ENCODE measurements at places on chromosomes 2 and 18.

GRCh38 chr2:68336192-68336591, 16.4 kb upstream of the CNRIP1 start:
- peak; percentile 78 for DNase-seq

DNA sequence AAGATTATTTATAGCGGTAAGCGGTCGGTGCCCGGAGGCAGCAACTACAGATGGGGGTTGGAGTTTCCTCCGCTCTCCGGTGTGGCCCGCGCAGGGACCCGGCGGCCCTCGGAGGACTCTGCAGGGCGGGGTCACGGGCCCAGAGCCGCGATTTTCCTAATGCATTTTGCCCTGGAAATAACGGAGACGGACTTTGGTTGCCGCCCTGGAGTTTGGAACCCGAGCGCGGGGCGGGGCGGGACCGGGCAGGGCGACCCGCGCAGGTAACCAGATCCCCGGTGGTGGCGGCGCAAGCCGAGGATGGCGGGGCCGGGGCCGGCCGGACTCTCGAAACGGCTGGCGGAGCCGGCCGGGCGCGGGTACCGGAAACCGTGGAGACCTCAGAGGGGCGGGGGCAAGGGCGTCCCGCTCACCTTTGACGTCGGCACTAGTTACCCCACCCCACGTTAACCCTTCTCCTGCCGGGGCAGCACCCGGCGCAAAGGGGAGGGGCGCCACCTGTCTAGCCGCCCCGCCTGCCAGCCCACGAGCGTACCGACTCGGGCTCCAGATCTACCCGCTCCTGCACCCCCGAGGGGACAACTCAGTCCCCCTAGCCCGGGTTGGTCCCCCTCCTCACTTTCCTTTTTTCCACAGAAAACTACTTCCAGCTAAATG, 2.9 kb downstream of the CYP26B1 start:
- DNase-seq = peak; percentile 93

GRCh38 chr2:23549051-23549450, 164.1 kb downstream of the KLHL29 start:
- DNase-seq = no peak

DNA sequence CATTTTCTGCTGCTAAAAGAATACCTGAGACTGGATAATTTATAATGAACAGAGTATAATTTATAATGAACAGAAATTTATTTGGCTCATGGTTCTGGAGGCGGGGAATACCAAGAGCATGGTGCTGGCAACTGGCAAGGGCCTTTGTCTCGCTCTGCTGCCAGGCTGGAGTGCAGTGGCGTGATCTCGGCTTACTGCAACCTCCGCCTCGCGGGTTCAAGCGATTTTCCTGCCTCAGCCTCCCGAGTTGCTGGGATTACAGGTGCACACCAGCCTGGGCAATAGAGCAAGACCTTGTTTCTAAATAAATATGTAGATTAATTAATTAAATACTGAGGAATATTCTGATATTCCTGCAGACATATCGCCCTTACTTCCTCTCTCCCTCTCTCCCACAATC, 1610.8 kb downstream of the SUCLG1 start:
- DNase-seq = no peak

DNA sequence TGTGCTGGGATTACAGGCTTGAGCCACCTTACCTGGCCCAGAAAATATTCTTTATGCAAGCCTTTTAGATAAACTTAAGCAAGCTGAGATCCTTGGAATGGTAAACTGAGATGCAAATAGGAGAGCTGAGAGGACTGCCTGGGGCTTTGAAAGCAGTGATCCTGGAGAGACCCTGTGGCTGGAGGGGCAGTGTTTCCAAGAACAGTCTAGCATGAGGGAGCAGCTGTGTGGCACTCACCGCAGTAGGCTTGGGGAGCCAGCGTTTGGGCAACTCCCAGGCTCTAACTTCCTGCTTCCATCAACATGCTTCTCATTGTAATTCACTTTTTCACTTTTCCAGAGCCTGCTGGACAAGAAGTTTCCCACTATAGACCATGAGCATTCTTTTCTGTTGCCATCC, 144.1 kb upstream of the CELF4 start:
- DNase-seq = no peak

GRCh38 chr2:102724553-102724952, 37.3 kb upstream of the TMEM182 start:
- DNase-seq = no peak

DNA sequence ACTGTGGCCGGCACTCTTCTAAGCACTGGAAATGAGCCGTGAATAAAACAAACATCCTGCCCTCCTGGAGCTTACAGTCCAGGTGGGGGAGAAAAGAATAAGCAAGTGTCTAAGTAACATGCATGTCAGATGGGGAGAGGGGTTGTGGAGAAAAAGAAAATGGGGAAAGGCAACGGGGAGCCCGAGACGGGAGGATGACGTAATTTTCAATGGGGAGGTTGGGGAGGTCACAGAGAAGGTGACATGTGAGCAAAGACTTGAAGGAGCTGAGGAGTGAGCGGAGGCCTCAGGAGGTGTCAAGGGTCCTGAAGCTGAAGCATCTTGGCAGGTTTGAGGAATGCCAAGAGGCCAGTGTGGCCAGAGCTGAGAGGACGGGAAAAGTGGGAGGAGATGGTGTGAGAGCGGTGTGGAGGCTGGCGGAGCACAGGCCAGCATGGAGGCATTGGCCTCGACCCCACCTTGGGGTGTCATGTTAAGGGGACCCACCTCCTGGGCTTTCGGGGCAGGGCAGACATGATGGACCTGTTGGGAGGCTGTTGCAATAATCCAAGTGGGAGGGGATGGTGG, 15.0 kb upstream of the NTSR2 start:
- no peak for DNase-seq

DNA sequence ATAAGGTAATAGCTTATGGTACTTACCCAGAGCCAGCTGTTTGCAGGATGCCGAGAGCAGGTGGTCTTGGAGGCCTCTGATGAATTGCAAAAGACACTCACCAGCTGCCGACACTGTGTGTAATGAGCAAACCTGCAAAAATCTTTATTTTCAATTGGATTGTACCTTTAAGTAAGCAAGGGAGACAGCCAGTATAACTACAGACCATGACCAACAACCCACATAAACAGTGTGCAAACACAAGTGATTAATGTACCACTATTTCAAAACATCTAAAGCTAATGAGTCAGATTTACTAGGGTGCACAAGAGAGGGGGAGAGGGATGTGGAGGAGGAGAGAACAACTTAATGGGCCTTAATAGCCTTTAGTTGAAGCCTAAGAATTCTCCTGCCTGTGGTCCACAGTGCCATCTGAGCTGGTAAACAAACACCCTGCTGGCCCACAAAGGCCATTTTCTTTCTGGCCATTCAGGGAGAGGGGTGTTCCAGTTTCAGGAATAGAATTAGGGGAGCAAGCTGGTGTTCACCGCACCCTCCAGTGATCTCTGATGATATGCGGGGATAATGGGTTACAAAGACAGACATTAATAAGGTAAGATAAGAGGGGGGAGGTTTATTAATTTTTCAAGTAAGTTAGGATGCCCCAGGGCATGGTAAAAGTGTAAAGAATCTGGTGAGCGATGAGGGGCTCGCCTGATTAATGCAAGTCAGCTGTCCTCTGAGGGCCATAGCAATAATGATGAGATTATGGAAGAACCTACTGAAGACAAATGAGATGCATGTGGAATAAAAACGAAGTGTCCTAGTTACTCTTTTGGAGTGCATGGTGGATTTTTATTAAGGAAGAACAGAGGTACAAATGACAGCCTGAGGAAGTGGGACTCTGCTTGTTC, 196.4 kb downstream of the HRH4 start:
- DNase-seq = peak; percentile 8

DNA sequence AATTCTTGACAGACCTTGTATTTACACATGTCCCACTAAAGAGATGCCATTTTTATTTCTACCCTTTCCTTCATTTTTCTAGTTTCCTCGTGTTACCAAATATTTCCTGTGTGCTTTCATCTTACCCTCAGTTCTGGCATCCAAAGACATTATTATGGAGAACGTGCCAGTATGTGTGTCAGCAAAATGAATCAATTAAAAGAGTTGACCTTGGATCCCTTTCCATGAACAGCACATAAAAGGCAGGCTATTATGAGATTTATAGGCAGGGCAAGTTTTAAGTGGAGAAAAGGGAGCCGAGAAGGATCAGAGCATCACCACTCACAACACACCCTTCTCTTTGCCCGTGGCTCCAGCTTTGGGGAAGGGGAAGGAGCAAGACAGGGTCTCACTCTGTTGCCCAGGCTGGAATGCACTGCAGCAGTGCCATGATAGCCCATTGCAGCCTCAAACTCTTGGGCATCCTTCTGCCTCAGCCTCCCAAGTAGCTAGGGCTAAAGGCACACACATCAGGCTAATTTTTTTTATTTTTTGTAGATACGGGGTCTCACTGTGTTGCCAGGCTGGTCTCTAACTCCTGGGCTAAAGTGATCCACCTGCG, 149.9 kb downstream of the GFPT1 start:
- DNase-seq = no peak

- peak; percentile 64 for DNase-seq
Measured at GRCh38 chr2:177724398-177725287, 332.1 kb downstream of the AGPS start.

GRCh38 chr18:76373297-76373696, 121.7 kb downstream of the ZNF516 start:
- DNase-seq = peak; percentile 27

Data from RWPE1 (cell line).